Activated naive CD4-positive, alpha-beta T cell (primary cell): ENCODE measurements at places on chromosomes 7 and 10.

DNA sequence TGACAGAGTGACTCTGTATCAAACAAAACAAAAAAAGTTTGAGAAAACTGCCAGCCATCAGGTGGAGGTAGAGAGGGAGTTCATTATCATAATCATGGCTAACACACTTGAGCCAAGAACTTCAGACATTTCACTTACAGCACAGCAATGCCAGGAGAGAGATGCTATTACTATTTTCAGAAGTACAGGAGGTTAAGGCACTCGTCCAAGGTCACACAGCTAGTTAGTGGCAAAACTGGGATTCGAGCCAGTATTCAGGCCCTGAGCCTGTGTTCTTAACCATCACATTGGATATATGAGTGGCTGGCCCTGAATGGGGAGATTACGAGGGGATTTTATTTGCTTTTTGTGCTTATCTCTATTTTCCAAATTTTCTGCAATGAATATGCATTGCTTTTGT is 24.8 kb upstream of the UNC5B start:
- DNase-seq, result no peak

DNA sequence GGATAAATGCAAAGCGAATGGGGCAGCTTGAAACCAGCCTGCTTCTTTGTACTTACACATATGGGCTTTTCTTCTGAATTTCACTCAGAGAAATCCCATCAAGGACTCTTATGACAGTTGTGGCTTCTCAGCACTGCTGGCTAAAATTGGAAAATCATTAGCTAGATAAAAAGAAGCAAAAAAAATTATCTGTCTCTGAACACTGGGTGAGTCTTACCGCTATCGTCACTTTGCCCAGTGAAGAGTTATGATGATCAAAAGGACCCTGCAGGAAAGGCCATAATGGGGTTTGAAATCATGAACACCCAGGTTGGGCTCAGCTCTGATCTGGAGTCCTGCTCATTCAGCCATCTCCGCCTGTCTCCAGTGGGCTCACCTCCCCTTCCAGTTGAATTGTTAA is 34.3 kb downstream of the AOAH start:
- DNase-seq, result no peak

GRCh38 chr7:26789481-26790184 is 74.8 kb downstream of the SKAP2 start:
- DNase-seq, result no peak

GRCh38 chr10:97724341-97724941 is 10.9 kb downstream of the MARVELD1 start:
- no peak for DNase-seq

GRCh38 chr10:124472071-124472470 is 10.4 kb downstream of the LHPP start:
- no peak for DNase-seq
